ENCODE measurements at places on chromosomes 2 and 18. TPM values are rescaled to one million over a fixed set of nuclear protein-coding genes. Genes with fewer than 3 reads are reported as not detected.

DNA sequence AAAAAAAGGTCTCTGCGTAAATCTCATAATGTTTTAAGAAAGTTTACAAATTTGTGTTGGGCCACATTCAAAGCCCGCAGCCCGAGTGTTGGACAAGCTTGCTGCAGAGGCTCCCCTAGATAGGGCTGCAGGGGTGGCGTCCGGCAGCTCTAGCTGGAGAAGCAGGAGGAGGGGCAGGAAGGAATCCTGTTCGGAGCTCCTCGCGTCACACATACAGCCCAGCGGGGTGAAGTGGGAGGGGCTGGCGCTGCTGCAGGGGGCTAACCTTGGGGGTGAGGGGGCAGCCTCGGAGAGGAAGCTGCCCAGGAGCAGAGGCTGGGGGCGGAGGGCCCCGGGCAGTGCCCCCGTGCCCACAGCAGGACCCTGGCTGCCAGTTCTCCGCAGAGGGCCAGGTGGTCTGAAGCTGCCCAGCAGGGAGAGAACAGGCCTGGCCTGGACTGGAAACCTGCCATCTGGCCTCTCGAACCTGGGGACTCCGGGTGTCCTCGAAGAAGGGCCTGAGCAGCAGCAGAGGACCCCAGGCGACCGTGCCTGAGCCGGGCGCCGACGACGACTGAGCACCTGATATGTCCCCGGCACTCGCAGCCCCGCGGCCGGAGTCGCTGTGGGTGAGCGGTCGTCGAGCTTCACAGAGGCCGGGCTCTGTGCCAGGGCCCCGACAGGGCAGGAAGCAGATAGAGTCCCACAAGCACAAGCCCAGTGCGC is 2.6 kb upstream of the GPR35 start:
- DNase-seq, result peak; percentile 55

GRCh38 chr2:177058747-177059146 is 153.8 kb upstream of the HNRNPA3 start:
- no peak for DNase-seq

DNA sequence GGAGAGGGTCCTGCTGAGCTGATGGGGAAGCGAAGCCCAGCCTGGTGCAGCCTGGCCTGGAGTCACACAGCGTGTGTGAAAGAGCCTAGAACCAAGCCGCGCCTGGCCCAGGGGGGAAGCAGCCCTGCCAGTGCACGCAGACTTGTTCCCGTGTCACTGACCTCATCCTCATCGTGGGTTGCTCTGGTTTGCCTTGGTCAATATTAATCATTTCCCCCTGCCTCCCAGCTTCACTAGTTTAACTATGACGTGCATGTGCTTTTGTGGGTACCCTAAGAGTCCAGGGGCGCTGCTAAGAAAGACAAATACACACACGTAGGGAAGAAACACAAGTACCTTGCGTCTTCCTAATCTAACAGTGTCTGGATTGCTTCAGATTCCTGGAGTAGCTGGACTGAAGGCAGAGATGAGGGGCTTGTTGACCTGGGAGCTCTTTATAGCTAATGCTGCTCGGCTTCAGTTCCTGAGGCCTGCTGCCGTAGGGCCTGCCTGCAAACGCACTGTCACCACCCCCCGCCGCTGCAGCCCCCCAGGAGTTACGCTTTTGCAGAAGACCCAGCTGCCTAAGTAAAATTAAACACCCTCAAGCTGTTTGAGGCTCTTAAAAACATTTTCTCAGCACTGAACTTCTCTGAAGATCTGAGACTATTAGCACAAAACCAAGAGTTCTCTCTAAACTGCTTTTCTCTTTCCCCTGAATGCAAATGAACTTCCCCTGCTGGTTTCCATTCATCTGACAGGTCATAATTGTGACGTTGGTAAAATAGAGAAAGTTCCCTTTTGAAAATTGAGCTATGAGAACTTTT is 159.2 kb downstream of the FAM210A start:
- DNase-seq, result peak; percentile 69

- DNase-seq, result no peak
These were observed 138.4 kb downstream of the TCF4 start for GRCh38 chr18:55449412-55450140.

Gene SCTR
- total RNA-seq, result 0.43 TPM

Gene PLB1
- 1.8 TPM for total RNA-seq

- DNase-seq, result no peak
These were observed 82.9 kb downstream of the GRB14 start for GRCh38 chr2:164538240-164538866.

Gene WNT6
- total RNA-seq, result 2.6 TPM

DNA sequence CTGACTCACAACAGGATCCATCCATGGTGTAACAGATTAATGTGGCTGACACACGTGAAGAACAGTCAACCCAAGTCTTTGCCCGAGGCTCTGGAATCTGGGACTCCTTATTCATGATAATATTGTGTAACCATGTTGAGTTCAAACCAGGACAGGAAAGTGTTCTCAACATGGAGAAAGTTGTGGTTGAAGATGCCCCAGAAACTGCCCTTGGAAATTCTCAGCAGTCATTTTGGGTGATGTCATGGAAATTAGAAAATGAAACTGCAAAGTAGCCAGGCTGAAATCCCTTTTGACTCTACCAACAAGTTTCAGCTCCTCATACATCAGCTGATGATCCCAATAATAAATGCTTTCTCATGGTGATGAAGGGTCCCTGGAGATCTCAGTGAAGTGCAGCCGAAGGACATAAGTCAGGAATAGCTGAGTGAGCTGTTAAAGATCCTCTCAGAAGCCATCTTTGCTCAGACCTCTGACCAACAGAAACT is 307.7 kb downstream of the TNS1 start:
- no peak for DNase-seq

DNA sequence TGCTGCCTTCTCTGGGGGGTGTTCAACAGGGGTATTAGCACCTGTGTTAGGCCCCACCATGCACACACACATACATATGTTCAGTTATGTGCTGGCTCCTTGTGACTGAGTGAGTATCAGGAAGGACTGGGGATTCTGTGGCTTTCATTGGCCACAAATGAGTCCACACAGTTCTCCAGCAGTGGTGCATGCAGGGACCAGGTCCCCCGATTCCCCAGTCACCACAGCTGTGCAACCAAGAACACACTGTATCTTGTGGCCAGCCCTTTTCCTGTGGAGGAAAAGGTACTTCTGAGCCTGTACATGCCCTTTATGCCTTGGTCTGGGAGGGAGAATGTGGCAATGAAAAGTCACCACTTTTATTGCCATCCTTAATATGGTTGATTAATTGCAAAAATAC is 74.9 kb upstream of the KLF7 start:
- DNase-seq, result no peak

DNA sequence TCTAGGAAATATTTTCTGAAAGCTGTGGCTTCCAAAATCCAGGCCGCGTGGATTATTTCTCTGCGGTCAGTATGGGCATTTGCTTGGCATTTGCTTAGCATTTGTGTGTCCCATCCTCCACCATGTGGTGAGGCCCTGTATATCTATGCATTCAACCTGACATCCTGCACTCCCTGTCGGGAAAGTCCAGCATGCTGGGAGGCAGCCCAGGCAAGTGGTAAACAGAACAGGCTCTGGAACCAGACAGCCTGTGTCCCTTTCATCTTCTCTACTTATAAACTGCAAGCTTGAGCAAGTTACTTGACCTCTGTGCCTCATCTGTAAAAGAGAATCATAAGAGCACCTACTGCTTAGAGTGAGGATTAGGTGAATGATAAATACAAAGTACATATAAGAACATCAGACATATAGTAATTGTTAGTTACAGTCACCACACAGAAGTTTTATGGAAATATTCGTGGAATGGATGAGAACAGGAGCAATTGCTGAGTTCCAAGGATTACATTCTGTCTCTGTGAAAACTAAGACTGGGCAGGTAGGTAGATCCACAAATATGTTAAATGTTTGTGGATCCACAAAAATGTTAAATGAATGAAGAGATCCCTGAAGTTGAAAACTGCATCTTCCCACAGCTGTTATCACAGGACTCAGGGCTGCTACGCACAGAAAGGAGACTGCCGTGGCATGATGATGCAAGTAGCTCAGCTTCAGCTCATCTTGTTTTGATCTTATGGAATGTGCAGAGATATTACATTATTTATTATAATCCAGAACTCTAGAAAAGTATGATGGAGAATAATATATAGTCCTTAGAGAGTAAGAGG is 317.0 kb upstream of the MMADHC start:
- DNase-seq, result no peak

DNA sequence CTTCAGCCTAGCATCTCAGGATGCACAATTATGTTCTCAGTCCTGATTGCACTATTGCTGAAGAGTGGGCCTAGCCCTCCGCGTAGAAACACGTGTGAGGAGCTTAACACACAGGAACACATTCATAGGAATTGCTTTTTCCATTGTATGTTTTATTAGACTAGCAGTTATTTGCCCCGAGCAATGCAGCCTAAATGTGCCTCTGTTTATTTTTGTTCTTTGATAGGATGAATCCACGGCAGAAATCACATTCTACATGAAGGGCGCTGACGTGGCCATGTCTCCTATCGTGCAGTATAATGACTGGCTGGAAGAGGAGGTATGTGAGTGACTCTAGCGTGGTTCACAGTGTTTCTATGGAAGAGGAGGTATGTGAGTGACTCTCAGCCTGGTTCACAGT is 65.9 kb upstream of the NFATC1 start:
- DNase-seq, result no peak

Gene NCKAP5
- total RNA-seq, result 7.9 TPM

DNA sequence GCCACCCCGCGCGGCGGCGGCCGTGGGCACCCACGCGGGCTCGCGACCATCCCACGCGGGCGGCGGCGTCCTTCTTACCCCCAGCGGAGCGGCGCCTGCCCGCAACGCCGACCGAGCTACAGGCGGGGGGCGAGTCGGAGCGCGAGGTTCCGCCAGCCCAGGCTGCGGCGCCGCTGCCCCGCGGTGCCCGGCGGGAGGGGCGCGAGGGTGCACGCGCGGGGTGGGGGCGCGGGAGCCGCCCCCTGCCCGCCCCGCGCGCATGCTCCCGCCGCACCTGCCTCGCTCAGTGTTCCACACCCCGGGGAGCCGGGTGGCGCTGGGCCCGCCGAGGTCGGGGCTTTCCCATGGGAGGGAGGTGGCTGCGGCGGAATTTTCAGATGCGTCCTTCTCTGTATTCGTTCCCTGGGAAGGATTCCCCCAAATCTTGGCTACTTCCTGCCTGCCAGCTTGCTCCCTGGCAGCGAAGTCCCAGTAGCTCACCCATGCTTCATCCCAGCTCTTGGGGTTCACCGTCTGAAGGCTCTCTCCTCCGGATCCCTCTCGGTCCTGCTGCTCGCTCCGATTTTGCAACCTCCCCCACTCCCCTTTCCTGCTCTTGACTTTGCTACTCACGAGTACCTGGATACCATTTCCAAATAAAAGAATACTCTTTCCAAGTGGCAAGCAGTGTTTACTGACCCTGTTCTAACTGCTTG is at the start of gene L3MBTL4:
TSS of gene L3MBTL4 (minus strand) at position 189 of the 695 bp plus-strand sequence. CDS start 103,286 bp downstream, outside the sequence.
- peak; percentile 44 for DNase-seq

Gene DLX2
- total RNA-seq, result not detected

DNA sequence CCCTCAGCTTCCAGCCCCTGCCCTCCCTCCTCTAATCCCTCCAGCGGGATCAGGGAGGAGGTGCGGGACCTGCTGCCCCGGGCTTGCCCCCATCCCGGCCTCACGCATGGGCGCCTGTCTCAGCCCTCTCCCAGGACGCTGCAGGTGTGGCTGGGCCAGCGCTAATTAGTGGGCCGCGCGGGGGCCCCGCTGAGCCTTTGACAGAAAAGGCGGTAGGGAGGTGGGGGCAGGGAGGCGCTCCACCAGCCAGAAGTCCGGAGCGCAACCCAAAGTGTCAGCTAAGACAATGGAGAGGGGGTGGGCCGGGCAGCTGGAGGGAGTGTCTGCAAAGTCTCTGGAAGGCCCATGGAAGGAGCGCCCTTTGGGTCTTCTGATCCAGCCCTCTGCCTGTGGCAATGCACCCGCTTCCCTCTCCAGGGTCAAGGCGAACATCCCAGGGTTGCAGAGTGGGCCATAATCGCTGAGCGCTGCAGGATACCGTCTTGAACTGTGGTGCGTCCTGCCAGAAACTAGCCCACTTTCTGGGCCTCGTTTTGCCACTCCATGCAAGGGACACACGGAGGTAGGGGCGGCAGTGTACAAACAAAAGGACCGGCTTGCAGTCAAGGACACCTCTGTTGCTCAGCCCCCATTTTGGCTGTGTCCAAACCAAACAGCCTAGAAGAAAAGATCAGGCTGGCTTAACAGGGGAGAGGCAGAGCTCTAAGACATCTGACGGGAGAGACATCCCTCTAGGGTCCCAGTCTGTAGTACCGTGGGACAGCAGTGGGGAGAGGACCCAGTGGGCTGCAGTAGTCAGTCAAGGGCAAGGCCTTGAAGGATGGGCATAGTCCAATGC is 3.5 kb downstream of the ATP6V1B1 start:
- no peak for DNase-seq

DNA sequence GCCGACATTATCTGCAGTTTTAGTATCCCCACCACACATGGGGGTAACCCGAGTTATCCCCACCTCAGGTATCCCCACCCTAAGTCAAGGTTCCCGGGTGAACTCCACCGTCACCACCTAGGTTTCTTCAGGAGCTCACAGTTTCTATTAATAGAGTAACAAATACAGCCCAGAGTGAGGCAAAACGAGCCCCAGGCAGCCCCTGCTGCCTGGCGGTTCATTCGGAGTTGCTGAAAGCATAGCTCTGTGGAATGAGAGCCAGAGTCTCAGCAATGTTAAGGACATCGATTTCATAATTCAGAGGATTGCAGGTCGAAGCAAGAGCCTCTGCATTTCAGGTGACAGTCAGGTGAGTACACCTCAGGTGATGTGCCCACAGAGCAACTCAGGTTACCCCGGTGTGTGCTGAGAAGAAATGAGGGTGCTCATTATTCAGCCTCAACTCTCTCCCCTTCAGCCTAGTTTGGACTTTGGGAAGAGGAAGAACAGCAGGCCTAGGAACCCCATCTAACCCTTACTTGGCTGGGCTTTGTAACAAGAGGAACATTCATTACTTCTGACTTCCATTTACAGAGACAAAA is 10.7 kb downstream of the SATB2 start:
- DNase-seq, result no peak

- peak; percentile 90 for DNase-seq
These were observed 1.8 kb downstream of the RTKN start for GRCh38 chr2:74439803-74440377.

All from Right ventricle myocardium superior (tissue), 1 donor.